Fibroblast of skin of right quadriceps (primary cell): ENCODE measurements at places on chromosomes 1 and 21.

- no peak for DNase-seq
These were observed 45.9 kb downstream of the PIK3R3 start for GRCh38 chr1:46086576-46086975.

DNA sequence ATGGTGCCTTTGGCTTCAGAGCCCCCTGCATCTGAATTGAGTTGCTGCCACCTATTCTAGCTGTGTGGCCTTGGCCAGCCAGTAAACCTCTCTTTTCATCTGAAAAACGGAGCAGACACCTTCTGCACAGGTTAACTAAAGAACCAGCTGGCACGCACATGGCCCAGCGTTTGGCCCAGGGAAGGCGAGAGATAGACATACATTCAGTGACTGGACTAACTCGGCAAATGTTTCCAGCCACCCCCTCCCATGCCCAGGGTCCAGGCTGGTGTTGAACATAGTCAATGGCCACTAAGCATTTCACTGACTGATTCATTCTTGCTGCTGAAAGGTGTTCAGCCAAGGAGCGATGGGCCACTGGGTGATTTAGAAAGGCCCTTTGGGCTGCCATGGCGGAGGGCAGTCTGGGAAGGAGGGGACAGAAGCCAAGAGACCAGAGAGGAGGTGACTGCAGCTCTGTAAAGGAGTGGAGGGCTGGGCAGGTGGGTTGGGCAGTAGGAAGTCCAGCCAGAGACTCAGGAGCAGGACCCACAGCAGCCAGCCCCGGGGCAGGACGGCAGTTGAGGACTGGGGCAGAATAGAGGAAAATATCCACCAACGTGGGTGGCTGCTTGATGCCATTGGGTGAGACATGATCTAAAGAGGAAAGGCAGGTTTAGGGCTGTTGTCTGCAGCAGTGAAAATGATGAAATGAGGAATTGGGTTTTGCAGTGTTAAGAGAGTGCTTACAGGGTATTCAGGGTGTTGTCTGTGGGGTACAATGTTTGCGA is 184.3 kb downstream of the HIVEP3 start:
- no peak for DNase-seq

DNA sequence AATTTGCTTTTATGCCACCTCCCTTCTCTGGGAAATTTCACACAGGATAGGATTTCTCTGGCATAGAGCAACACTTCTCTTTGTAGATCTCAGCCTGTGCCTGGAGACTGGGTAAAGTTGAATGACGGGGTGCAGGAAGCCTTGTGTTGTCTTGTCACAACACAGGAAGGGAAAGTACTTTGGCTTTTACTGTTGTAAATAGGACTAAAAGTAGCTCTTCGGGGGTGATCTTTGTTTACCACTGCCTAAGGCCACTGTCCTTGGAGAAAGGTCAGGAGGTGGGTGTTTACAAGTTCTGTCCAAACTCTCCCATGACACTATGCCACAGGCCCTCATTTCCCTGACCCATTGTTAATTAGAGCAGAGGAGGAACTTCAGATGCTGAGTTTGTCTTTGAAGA is 139.7 kb downstream of the FGGY start:
- DNase-seq = no peak

DNA sequence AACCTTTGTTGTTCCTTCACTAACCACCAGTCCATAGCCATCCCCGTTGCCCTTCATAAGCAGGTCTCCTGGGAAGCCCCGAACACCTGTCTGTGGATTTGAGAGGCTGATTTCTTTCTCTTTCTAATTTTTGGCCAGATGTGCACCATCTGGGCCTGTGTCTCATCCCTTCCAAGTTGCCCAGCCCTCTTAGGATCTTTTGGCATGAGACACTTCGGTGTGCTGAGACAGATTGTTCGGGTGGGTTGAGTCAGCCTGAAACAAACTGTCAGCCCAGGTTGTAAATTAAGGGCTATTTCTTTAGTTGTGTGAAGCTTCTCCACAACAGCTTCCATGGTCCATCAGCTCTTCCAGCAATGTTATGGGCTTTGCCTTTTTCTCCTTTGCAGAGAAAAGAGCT is 1.4 kb upstream of the DNAJC11 start:
- DNase-seq = peak; percentile 23

DNA sequence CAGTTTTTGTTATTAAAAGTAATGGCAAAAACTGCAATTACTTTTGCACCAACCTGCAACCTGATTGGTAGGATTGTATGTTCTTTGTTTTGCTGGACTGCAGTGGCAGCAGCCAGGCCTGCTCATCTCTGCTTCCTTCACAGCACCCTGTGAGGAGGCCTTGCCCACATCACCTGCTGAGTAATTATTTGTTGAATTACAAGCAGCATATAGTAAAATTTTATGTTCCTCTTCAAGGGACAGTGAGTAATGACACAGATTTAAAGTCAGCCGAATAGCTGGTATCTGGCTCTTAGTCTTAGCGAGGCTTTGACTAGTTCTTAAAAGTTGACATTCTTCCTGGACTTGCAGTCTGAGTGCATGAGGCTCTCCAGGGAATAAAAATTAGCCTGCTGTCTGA is 435.1 kb downstream of the PRDM2 start:
- DNase-seq = no peak

DNA sequence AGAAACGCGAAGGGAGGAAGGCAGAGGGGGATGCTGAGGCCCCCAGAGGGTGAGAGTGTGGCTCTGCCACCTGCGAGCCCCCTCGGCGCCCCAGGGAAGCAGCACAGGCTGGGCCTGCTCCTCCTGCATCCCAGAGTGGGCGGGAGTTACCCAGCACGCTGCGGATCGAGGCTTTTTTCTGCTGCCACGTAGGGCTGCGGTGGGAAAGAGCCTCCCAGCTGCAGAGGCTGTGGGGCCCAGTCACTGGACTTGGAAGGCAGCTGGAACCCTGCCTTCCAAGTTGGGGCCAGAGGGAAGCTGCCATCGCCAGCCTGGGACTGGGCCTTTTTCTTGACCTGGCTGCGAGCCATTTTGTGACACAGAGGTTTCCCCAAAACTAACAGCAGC is 2.3 kb upstream of the GRIK3 start:
- DNase-seq = no peak

DNA sequence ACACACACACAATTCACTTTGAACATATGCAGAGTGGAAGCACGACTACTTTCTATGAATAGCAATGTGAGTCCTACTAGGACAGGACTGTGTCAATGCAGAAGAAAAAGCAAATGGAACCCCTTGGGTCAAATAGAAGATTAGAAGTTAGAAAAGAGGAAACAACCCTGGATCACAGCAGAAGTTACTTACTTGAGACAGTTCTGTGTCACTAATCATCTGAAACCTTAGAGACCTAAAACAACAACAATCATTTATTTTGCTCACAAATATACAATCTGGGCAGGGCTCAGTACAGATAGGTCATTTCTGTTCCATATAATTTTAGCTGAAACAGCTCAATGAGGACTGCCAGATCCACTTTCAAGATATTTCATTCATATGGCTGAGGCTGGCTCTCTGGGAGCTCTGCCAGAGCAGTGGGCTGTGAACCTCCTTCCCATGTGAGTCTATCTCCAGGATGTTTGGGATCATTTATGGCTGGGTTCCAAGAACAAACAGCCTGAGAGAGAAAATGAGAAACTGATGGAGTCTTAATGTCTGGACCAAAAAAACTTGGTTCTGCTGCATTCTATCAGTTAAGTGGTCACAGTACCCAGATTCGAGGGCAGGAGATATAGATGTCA is 42.5 kb upstream of the IL10 start:
- DNase-seq = peak; percentile 88

DNA sequence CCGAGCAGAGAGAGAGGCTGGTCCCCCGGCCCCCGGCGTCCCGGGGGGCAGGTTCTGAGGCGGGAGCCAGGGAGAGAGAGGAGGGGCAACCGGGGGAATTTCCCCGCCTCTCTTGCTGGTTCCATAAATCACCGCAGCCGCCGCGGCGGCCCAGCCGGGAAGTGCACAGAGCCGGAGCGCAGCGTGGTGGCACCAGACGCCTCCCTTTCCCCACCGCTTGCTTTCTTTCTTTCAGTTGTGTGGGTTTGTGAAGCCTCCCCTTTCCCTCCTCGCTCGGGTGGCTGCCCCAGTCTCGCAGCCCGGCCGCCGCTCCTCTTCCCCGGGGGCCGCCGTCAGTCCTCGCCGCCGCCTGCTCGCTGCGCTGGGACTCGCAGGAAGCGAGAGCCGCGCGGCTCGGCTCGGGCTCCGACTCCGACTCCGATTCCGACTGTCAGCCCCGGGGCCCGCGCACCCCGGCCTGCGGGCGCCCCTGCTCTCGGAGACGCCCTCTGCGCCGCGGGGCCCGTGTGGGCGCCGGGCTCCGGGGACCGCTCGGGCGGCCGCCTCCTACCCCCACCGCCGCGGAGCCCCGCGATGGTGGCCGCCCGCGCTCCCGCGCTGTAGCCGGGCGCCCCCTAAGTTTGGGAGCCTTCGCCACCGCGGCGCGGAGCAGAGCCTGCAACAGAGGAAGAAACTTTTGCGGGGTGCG is at the start of gene CACHD1:
Gene CACHD1, plus strand, starts transcription at position 153 of the 688 bp plus-strand sequence. CDS start 616 bp downstream, outside the sequence.
- DNase-seq = peak; percentile 86

DNA sequence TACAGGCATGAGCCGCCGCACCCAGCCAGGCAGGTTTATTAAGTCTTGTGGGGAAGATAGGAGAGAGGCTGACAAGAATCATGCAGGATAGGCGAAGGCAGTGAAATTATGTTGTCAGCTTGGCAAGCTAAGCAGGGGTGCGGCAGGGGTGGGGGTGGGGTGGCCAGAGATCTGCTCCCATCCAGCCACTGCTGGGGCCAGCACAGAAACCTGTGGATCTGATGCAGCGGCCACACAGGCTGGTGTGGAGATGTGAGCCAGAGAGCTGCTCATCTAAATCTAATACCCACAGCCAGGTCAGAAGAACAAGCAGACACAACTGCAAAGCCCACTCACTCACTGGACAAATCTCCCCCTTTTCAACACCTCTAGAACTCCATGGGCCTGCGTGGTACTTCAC is 68.7 kb downstream of the KCTD3 start:
- DNase-seq = no peak

DNA sequence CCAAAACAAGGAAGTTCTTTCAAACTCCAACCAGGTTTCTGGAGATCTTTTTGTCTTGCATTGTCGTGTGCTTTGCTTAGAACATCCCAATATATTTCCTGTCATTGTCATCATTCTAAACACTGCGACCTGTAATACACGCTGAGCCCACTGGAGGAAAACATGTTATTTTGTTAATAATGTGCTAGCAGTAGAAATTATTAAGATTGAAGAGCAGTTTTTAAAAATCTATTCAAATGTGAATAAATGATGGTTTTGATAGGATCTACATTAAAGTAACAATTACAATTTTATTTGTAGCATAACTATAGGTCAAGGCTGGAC is 268.5 kb downstream of the PTPRC start:
- DNase-seq = no peak

DNA sequence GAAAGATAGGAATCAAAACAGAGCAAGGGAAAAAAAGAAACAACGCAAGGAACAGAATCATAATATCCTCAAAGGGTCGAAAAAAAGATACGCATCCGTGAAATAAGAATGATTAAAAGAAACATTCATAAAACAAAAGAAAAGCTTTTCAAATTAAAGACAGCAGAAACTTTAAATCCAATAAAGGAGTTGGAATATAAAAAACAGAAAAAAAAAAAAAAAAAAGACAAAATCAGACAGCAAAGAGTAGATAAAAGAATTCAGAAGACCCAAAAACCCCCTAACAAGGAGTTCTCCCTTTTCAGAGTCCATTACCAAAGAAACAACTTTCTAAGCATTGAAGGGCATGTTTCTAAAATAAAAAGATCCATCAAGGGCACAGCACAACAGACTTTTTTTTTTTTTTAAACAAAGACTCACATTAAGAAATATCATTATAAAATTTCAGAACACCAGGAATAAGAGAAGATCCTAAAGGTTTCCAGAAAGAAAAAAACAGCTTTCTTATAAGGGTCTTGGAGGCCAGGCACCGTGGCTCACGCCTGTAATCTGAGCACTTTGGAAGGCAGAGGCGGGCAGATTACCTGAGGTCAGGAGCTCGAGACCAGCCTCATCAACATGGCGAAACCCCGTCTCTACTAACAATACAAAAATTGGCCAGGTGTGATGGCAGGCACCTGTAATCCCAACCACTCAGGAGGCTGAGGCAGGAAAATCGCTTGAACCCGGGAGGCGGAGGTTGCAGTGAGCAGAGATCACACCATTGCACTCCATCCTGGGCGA is 44.7 kb downstream of the ENAH start:
- DNase-seq = no peak

GRCh38 chr21:32806810-32807386 is 35.3 kb upstream of the PAXBP1 start:
- peak; percentile 22 for DNase-seq

DNA sequence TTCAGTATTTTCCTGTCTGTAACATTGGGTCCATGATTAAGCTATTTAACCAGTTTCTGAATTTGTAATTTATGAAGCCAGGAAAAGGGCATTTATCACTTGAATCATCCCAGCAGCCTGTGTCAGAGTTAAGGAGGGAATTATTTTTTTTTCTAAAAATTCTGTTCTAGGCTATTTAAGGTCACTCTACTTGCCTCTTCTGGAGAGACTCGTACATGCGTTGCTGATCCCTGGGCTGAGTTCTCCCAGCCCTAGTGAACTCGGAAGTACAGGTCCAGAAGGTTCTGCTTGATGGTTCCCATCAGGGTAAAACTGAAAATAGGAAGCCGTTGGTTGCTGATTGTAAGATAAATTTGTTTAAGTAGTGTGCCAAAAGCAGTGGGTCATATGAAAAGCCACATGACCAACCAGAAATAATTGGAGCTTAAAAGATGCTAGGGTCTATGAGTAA is 90.7 kb downstream of the GPR88 start:
- DNase-seq = peak; percentile 52

GRCh38 chr1:233844692-233845091 is 59.8 kb upstream of the SLC35F3 start:
- peak; percentile 5 for DNase-seq

- DNase-seq = no peak
These were observed 47.1 kb downstream of the WNT9A start for GRCh38 chr1:227900571-227901051.

GRCh38 chr1:59290193-59290949 is 6.5 kb upstream of the FGGY start:
- peak; percentile 37 for DNase-seq

DNA sequence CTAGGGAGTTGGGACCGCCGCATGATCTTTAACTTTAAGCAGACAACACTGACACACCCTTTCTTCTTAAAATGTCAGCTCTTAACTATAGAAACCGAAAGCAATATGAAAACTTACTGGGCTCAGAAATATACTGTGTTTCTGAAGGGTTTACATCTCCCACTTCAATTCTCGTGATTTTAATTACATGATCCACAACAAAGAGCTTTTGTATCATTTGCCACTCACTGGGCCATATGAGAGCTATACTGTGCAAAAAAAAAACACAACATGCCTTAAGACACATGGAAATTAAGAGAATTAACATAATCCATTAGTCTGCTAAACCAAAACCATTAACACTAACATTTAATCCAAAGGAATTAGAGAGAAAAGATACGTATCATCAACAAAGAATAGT is 35.0 kb upstream of the RAP1GAP start:
- DNase-seq = no peak

GRCh38 chr1:27574871-27575831 is 28.8 kb downstream of the AHDC1 start:
- DNase-seq = peak; percentile 84

- no peak for DNase-seq
These were observed 86.4 kb upstream of the F3 start for GRCh38 chr1:94627771-94628498.

- DNase-seq = peak; percentile 44
These were observed at the start of gene PCP4L1 for GRCh38 chr1:161258439-161259344. Gene PCP4L1 (plus strand): TSS chr1:161258745. CDS start chr1:161258975, 230 bp downstream.

- no peak for DNase-seq
These were observed 6.8 kb downstream of the CDC14A start for GRCh38 chr1:100359139-100359538.
